ENCODE measurements at places on chromosomes 16 and 17.

DNA sequence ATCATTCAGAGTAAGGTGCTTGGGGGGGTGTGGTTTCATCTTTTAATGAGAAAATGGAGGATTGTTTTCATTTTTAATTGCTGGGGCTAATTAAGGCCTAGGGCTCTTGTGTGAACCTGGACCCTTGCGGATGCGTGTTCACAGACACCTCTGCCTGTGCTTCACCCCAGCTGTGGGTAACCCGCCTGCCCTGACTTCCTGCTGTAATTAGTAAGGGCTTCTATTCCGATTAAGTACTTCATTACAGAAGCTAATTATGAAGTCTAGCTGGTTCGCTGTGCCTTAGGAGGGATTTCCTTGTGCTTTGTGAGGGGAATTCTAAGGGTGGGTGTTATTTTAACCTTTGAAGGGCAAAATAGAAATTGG is 215.3 kb downstream of the PMP22 start:
- DNase-seq: no peak

GRCh38 chr17:79857095-79857494 is 17.9 kb upstream of the CBX4 start:
- DNase-seq: no peak

GRCh38 chr16:51181503-51181811 is 30.4 kb upstream of the SALL1 start:
- DNase-seq: no peak

- no peak for DNase-seq
These were observed 247.2 kb downstream of the NTN1 start for GRCh38 chr17:9268546-9268945.

- no peak for DNase-seq
These were observed 66.8 kb downstream of the KPNA2 start for GRCh38 chr17:68102318-68102758.

- peak; percentile 79 for DNase-seq
These were observed 41.9 kb upstream of the EMP2 start for GRCh38 chr16:10622036-10622921.

DNA sequence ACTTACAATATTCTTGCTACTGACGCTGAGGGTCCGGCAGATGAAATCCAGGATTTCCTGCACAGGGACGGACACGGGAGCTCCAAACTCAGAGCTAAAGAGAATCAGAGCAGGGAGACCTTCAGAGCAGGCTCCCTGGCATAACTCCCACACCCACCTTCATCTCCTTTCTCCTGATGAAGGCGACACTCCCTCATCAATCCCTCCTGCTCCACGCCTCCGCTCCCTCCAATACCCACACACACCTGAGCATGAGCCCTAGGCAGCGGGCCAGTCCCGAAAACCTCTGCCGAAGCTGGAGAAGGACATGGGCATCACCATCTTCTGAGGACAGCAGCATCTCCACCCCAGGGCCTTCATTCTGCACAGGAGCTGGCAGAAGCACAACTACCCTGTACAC is 28.1 kb downstream of the PELP1 start:
- DNase-seq: no peak

DNA sequence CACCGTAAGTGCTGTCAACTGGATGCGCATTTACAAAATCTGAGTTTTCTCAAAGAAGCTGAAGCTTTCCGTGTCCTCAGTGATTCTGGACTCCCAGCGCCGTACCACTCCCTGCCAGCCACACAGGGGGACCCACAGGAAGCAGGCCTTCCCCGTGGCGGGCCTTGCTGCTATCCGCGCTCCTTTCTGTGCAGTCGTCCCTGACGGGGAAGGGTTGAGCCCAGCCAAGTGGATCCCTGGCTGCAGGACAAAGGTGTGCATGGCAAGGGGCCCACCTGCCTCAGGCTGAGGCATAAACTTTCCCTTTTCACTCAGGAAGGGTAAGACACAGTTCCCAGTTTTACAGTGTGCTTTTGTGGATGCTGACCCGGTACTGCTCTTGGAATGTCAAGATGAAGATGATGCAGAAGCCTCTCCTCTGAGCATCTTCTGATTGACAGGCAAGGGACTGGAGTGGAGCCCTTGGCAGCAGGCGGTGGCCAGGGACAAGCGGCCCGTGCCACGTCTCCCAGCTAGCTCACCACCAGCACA is 93.0 kb downstream of the ANKRD11 start:
- no peak for DNase-seq

GRCh38 chr17:61009663-61010062 is 332.0 kb downstream of the BCAS3 start:
- DNase-seq: no peak

- no peak for DNase-seq
These were observed 58.6 kb downstream of the ENGASE start for GRCh38 chr17:79133214-79133613.

DNA sequence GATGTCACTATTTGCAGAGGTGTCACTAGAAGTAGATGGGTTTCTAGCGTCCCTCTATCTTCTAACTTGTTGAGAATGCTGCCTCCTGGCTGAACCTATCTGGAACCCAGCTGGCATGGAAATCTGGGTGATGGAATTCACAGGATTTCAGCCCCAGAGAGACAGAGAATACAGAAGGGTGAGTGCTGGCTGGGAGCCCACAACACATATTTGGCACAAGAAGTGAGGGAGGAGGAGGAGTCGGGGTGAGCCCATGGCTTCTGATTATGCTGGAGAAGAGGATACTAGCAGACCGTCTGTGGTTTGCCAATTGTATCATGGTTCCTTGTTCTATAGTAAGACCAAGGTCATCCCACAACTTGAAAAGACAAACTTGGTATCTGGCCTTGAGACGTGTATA is 557.8 kb upstream of the SALL1 start:
- no peak for DNase-seq

GRCh38 chr16:50322333-50322732 is 46.5 kb downstream of the BRD7 start:
- DNase-seq: no peak

DNA sequence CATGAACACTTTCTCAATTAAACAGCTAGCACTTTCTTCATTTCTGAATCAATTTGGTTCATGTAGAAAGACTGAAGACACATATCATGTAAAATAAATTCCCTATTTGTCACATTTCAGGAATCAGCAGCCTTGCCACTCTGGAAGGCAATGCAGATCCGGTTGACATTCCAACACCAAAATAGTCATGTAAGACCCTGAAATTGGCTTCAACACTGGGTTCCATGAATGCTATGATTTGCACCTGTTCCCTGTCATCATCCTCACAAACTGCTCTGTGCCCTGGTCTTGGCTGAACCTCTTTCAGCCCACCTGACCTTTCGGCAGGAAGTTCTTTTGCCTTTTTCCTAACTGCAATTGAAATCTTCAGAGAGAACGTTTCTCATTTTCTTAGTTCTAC is 156.9 kb downstream of the CDH8 start:
- no peak for DNase-seq

- no peak for DNase-seq
These were observed 62.9 kb upstream of the MGAT5B start for GRCh38 chr17:76805319-76805718.

GRCh38 chr17:79915850-79916430 is 76.7 kb upstream of the CBX4 start:
- peak; percentile 68 for DNase-seq

DNA sequence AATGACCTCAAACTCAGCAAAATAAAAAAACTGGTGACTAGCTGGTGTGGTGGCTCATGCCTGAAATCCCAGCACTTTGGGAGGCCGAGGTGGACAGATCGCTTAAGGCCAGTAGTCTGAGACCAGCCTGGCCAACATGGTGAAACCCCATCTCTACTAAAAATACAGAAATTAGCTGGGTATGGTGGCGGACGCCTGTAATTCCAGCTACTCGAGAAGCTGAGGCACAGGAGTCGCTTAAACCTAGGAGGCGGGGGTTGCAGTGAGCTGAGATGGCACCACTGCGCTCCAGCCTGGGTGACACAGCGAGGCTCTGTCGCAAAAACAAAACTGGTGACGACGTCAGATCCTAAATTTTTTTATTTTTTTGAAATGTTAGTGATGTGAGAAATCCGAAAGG is 82.6 kb upstream of the TOB1 start:
- DNase-seq: no peak

GRCh38 chr16:65185241-65185778 is 63.4 kb upstream of the CDH11 start:
- no peak for DNase-seq

DNA sequence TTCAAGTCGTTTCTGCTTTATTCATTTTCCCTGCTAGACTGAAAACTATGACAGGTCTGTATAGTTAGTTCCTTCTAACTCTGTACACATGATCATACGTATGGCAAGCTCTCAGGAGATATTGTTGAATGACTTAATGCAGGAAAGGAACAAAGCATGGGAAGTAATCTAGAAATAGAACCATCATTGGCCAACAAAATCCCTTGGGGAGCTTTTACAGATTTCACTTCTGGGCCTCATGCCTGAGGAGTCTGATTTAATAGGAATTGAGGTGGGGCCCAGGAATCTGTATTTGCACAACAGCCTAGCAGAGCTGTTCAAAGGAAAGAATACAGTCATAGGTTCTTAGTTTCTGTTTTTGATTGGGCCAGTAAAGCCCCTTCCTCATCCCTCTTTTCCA is 229.2 kb downstream of the MAP2K6 start:
- DNase-seq: no peak

- no peak for DNase-seq
These were observed 19.5 kb downstream of the USP7 start for GRCh38 chr16:8943966-8944759.

DNA sequence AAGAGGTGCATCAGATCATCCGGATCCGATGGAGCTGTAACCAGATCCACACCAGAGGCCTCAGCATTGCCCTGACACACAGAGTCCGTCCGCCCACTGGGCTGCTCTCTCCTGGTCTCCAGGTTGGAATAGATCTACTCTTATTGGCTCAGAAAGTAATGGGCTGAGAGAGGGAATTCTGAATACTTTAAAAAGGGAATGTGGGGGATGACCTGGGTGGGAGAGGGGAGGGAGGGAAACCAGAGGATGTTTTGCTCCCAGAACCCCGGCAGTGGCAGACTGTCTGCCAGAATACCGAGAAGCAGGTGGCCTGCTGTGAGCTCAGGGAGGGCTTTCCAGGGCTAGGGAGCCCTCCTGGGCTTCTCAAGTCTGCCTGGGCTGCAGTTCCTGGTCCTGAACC is 126.5 kb downstream of the ENGASE start:
- DNase-seq: no peak

- peak; percentile 57 for DNase-seq
These were observed 38.9 kb downstream of the SHCBP1 start for GRCh38 chr16:46582313-46582712.

DNA sequence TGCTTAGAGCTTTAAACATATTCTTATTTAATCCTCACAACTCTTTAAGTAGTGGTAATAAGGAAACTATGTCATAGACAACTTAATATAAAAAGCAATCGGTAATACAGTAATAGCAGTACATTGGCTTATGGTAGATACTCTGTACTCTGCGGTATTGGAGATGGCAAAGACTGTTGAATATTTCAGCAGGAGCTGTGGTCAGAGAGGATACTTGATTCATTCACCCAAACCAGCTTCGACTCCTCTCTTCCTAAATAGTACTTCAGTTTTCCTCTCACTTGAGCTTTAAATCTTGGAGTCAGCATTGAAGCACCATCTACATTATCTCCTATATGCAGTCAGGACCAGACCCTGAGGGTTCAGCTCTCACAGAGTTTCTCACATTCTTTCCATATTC is 169.3 kb downstream of the CYB561 start:
- DNase-seq: no peak

DNA sequence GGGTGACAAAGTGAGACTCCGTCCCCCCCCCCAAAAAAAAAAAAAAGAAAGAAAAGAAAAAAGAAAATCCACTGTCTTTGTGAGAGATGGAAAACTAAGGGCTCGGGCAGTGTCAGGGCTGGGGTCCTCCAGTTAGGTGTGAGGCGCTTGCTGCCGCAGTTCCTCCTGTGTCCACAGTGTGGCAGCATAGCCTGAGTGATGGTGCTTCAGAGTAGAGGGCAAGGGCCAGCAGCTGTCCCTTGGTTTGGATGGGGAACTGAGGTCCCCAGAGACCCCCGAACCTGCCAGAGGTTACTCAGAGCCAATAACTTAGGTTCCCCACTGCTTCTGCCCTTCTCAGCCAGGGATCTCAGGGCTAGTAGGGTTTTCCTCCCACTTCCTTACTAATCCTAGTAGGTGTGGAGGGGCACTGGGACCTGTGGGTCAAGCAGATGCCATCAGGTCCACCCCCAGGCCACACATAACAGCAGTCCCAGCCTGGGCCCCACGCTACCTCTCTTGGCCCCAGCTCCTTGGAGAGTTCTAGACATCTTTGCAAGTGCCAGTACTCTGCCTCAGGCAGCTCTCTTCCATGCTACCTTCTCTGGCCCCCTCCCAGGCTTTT is 7.9 kb upstream of the LLGL1 start:
- DNase-seq: peak; percentile 71

GRCh38 chr17:56011406-56012131 is 141.7 kb upstream of the ANKFN1 start:
- DNase-seq: no peak

- no peak for DNase-seq
These were observed at the start of gene MYO1C for GRCh38 chr17:1492249-1493206. Gene MYO1C (minus strand): TSS chr17:1492686. CDS start chr17:1492487, 199 bp downstream.

DNA sequence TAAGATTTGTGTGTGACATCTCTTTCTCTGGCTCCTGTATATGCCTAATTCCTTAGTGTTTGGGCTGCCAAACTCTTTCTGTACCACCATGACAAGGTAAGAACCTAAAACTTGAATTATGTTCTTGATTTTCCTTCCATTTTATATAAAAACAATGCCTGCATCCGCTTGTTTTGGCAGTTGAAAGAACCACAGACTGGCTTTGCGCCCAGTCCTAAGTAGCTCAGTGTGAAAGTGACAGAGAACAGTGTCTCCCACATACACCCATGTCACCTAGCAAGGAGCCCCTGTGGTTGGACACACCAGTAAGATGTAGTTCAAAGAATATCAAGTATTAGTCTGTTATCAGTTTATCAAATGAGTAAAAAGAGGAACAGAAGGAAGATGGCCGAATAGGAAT is 40.7 kb upstream of the SLC6A2 start:
- no peak for DNase-seq

GRCh38 chr17:45234641-45235415 is 13.1 kb downstream of the FMNL1 start:
- DNase-seq: no peak

DNA sequence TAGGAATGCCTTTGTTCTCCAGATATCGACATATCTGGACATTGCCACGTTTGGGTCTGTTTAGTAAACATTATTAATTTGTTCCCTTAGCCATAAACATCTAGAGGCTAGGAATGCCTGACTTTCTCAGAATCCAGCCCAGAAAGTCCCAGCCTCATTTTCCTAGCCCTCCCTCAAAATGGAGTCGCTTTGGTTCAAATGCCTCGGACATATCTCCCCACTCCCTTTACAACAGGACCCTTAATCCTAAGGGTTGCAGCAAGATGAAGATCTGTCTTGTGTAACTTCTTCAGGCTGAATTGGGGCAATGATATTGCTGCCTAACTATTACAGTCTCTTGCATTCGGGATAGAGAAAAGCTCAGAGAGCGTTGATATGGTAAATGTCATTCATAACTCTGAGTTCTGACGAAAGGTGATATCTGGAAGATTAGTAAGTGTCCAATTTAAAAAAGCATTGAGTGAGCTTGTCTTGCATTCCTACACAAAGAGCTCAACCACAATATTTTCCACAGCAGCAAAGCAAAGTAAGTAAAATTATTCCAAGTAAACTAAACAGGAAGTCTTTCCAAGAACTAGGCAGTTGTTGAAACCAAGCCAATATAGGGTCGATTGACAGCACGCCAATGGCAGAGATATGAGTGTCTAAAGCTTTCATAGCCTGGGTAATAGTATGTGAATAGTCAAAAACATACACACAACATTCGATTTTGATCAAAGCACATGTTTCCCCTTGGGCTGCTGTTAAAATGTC is 46.0 kb upstream of the ARL4D start:
- peak; percentile 90 for DNase-seq

GRCh38 chr16:67555795-67556212 is 6.5 kb upstream of the CTCF start:
- no peak for DNase-seq
